Kasumi-1 (cell line): ENCODE measurements at places on chromosomes 13 and 19.

DNA sequence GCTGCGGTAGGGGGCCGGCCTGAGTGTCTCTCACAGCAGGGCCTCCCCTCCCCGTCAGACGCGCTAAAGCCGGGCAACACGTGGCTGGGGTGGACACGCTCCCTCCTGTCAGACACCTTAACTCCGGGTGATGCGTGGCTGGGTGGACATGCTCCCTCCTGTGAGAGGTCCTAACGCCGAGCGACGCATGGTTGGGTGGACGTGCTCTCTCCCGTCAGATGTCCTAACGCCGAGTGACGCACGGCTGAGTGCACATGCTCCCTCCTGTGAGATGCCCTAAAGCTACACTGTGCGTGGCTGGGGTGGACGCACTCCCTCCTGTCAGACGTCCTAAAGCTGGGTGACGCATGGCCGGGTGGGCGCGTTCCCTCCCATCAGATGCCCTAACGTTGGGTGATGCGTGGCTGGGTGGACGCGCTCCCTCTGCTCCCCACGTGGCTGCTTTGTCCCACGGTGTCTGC lies 126.1 kb upstream of the MCF2L start:
- no peak for DNase-seq

DNA sequence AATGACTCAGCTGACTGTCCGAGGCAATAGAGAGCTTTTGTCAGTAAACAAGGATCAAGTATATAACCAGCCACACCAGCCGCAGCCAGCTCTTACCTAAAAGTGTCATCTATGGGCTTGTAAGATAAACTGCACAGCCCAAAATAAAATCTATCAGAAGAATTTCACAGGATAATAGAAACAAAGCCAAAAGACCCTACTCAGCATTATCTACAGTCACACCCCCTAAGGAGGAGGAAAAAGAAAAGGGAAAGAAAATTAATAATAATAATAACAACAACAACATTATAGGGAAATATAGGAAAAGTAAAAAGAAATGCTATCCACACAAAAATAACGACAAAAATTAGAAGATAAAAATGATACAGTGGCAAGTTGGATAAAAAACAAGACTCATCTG lies 1883.8 kb downstream of the OLFM4 start:
- no peak for DNase-seq

- DNase-seq = peak; percentile 32
Measured at GRCh38 chr13:46387064-46387851, at the start of gene RUBCNL. Gene RUBCNL (minus strand): TSS chr13:46387252. CDS start chr13:46372475, 14,777 bp downstream.

DNA sequence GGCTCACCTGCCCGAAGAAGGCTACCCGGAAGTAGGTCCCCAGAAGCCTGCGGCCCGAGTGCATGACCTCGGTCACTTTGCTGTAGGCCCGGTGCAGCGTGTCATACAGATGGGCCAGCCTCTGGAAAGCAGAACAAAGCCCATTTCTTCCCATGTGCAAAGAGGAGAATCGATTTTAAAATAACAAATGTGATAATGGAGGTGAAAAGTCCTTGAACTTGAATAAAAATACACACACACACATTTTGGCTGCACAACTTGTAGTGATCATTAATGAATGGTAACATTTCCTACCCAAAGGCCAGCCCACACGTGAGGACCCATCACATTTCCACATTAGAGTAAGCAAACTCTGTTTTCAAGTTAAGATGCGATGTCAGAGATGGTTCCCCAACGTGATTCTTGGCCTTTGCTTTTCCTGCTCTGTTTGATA lies 56.9 kb upstream of the SLC15A1 start:
- DNase-seq = no peak
